ENCODE measurements at places on chromosomes 2 and 18.
A peak's percentile ranks its signal among the peaks of the same experiment; 100 is the strongest.

- DNase-seq = no peak
Observed at GRCh38 chr2:232352511-232353091, 25.9 kb upstream of the ALPP start.

DNA sequence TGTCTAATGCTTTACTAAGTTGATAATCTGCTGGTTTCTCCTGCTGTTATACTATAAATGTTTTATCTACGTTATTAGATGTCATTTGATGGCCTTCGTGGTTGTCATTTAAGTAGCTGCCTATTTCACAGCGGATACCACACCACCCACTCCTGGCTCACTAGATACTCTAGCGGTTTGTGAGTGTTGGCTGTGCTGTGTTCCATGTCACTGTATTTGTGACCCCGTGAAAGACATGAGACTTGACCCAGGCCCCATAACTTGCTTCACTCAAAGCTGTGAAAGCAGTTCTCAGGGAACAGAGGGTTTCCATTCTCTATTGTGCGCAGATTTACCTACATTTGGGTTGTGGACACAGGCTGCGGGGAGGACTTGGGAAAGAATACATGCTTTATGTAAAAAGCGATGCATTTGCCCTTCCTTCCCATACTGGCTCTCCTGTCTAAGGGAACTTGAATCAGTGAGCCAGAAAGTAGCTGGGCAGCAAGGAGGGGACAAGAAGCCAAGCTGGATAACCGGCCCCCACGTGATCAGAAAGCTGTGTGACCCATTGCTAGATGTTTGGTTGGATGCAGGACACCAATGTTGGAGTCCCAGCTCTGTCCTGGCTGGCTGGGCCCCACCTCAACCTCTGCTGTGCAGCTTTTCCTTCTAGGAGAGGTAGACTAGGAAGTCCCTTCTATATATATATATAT is 52.2 kb downstream of the PLB1 start:
- DNase-seq = no peak

- no peak for DNase-seq
Observed at GRCh38 chr2:219388907-219389156, 1.1 kb upstream of the DNPEP start.

DNA sequence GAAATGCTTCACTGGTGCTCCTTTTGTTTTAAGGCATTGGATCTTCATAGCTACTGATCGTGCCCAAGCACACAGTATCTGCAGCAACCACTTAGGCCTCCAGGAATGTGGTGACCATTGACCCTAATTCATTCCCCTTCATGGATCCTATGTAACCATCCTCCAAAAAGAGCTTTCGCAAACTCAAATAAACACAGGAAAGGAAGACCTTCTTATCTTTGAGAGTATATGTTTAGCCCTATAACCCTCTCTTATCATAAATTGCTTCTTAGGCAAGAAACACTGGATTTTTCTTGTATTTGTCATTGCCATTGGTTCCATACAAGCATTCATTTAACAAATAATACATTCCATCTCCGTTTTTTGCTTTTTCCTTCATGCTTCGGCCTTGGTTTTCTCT is 4.1 kb upstream of the TTR start:
- DNase-seq = no peak

DNA sequence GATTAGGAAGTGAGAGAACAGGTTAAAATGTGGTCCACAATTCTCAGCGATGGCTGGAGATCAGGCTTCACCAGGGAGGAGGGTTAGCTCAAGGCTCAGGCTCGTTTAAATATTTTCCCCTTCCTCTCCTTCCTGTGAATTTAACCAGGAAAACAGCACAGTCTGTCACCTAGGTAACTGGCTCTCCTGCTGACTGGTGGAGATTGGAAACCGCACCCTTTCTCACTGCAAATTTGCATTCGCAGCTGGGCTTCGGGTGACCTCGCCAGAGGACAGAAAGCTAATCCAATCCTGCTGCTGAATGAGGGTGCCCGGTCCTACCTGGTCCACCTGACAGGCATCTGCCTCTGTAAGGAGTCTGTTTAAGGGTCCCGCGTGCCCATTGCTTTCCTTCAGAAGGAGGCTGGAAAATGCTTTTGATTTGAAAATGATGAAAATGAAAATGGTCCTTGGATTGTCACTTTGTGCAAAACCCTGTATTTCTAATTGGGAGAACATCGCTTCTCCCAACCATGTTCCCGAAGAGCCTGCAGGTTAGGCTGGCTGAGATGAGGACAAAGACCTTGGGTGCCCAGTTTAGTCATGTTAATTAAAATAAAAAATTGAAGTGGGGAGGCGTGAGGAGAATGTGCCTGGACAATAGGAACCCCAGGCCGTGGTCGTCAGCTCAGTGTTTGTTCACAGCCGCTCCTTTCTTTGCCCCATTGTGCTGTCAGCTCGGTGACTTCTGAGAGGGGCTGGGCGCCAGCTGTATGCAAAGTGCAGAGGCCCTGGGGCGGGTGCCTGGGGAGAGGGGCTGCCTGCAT is 43.4 kb upstream of the MTCL1 start:
- DNase-seq = peak; percentile 37

Data from right renal cortex interstitium (tissue), 3 donors.